Stimulated activated CD4-positive, alpha-beta T cell treated with anti-CD3 and anti-CD28 coated beads, Interleukin-1b, Interleukin-23, amount 100 ng/mL, for 1 hour (primary cell): ENCODE measurements at places on chromosomes 5 and 9.

GRCh38 chr9:121294866-121295661, 27.1 kb downstream of the GSN start:
- no peak for DNase-seq

DNA sequence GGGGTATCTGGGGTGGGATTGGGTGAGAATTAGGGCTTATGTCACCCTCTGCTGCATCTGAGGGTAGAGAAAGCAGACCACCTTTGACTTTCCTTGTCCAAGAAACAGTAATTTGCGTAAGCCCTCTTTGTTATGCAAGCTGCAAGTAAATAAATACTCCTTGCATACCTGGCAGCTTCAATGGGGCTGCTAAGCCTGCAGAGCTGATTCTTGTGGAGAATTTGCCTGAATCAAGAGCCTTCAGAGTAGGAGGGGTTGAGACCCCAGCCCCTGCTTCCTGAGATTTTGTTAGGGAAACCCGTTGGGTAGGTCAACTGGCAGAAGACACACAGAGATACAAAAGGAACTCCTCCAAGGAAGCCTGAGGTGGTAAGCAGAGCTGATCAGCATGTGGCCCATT, 515.1 kb downstream of the DMAC1 start:
- DNase-seq = no peak

DNA sequence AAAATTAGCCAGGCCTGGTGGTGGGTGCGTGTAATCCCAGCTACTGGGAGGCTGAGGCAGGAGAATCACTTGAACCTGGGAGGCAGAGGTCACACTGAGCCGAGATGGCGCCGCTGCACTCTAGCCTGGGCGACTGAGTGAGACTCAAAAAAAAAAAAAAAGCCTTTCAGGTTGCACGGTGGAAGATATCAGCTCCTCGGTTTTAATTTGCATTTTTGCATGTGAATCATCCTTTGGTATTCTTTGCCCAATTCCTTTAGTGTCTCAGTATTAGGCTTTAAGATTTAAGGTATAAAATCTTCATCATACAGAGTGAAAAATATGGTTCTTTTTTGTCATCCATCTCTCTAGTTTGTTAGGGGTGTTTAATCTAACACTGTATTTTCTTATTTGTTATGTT, 173.6 kb upstream of the S1PR3 start:
- DNase-seq = no peak

DNA sequence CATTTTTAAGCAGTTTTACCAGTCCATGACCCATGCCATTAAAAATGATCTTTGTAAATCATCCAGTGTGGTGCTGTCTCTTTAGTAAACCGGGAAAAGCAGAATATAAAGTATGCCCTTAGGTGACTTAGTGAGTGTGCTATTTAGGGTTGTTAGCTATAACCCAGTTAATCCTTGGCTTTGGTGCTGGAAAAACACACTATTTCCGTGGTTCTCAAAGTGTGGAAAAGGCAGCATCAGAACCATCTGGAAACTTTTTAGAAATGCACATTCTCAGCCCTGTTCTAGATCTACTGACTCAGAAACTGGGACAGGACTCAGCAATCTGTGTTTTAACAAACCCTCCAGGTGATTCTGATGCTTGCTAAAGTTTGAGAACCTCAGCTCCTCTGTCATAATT, 123.6 kb upstream of the ZNF608 start:
- no peak for DNase-seq

GRCh38 chr5:113063927-113064326, 87.3 kb downstream of the DCP2 start:
- DNase-seq = no peak
